ENCODE measurements at places on chromosomes 16 and 17.

- no peak for DNase-seq
Observed at GRCh38 chr16:61829631-61830030, 206.6 kb downstream of the CDH8 start.

- no peak for DNase-seq
Observed at GRCh38 chr17:57391076-57391825, 134.9 kb downstream of the MSI2 start.

- no peak for DNase-seq
Observed at GRCh38 chr17:81558941-81559806, 7.0 kb upstream of the FAAP100 start.

DNA sequence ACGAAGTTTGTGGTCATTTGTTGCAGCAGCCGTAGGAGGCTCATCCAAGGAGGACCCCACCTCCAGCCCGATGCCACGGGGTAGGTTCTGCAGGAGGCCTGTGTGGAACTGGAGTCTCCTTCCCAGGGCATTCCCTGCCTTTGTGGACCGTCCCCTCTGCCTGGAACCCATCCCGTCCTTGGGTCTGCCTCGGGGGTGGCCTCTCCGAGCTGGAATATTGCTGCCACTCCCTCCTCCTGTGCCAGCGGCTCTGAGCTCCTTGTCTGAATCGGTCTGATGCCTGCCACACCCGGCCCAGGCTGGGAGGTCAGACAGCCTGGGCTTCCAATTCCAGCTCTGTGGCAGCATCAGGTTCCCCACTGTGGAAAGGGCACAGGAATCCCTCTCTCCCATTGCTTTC is 18.8 kb downstream of the DOC2B start:
- DNase-seq: no peak

DNA sequence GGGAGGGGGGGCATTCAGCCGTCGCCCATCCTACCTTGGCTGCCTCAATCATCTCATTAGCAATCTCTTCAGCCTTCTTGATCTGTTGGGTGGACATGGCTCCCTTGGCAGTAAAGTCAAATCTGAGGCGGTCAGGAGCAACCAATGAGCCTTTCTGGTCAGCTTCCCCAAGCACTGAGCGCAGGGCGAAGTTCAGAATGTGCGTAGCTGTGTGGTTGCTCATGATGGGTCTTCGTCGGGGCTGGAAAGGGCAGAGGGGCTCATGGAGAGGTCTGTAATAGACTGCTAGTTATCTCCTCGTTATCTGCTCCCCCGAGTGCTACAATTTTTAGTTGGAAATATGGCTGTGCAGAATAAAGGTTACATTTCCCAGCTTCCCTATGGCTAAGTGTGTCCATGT is 7.2 kb upstream of the EXOSC6 start:
- no peak for DNase-seq

DNA sequence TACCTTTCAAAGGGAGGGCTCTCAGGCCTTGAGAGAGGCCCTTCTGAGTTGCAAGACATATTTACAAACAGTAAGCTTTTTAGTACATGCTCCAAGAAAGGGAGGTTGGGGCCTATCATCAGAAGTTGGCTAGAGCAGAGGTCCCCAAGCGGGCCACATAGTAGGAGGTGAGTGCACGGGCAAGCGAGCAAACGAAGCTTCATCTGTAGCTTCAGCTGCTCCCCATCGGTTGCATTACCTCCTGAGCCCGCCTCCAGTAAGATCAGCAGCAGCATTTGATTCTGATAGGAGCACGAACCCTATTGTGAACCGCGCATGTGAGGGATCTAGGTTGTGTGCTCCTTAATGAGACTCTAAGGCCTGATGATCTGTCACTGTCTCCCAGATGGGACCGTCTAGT is 26.2 kb downstream of the PRDM7 start:
- no peak for DNase-seq

DNA sequence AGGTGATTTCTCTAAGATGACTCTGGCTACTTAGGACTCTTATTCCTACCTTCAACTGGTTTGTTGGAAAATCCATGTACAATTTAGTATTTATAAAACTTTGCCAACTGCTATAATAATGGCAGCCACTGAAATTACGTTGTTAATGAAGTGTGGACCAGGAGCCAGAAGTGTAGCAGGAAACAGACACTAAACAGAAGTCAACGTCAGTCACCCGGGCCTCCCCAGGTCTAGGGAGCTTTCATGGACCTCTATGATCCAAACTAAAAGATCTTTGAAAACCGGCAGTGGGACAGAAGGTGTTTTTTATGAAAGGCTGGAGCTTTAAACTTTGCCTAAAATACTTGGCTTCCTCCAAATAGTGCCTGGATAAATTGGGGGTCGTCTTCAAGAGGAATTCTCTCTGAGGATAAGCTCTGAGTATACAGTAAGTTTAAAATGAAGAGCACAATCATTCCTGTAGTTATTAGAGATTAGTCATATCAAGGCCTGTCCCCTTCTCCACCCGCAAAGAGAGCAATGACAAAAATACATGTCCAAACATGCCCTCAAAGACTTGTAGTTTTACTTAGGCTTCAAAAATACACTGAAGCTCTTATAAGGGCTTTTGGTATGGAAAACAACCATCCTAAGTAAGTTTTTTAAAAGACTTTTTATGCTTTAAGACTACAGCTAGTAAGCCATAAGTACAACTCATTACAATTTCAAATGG is 34.6 kb downstream of the DCUN1D3 start:
- DNase-seq: no peak

DNA sequence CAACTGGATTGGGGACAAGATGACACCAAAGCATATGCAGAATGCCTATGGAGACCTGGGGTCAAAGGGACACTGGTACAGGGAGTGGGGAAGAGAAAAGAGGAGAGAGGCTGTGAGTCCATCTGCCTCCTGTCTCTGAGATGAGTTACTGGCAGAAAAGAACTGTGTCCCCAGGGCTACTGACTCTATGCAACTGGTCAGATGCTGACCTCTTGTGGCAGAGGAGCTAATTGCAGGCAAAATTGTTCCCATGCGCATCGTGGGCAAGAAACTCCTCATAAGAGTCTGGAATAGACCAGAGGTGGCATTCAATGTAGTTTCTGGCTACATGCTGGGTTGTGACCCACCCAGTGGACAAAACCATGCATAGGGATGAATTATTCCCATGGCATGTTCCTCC is 26.1 kb upstream of the MLKL start:
- no peak for DNase-seq

DNA sequence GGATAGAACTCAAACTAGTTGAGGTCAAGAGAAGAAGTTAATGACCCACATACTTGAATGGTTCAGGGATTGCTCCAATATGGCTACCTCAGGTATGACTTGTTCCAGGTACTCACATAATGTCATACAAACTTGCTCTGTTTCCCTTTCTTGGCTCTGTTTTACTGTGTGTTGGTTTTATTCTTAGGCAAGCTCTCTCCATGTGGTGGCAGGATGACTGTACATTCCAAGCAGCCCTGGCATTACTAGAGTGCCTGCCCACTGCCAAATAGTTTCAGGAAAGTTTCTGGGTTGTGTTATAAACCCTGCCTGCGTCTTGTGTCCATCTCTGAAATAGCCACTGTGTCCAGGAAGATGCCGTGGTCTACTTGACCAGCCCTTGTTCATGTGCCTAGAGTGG is 476.8 kb downstream of the SHISA9 start:
- no peak for DNase-seq

DNA sequence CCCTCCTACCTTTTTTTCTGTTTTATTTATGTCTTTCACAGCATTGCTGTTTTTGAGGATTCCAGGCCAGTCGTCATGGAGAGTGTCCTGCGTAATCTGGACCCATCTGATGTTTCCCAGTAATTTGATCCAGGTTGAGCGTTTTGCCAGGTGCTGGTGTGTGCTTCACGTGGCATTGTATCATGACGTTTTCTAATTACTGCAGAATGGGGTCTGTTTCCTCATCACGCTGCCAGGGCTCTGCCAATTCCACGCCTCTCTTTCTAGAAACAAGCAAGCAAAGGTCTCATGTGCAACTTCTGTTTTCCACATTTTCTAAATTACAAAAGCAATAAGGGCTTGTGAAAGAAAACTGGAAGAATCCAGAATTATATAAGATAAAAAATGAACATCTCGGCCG is 28.3 kb upstream of the BHLHA9 start:
- DNase-seq: no peak

DNA sequence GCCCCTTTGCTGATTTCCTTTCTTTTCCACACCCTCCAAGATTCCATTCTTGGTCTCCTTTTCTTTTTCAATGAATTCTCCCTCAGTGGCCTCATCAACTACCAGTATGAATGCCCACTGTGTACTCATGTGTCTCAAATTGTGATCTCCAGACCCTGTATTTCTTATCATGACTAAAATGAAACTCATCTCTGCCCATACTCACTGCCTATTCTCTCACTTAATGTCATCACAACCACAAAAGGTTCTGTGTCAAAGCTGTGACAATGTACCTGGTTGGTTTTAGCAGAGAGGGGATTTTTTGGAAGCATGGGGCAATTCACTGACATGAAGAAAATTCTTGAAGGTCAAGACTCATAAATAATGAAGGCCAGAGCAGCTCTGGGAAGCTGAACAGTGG is 11.5 kb upstream of the TBX4 start:
- DNase-seq: no peak

GRCh38 chr16:4610011-4611005 is 4.4 kb downstream of the UBALD1 start:
- DNase-seq: no peak

DNA sequence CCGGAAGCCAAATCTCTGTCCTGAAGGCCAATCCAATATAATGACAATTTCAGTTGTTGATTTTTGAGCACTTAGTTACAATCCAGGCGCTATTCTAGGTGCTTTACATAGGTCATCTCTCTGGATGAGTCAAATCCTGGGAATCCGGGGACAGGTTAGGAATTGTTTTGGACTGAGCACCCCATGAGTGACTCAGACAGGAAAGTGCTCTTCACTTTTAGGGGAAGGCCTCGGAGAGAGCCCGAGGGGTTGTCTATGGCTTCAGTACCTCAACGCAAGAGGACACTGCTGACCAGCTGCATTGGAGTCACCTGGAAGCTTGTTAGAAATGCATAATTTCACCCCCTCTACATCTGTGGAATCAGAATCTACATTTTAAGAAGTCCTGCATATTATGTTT is 108.8 kb downstream of the IRX5 start:
- no peak for DNase-seq

GRCh38 chr16:21638573-21638975 is 13.8 kb downstream of the IGSF6 start:
- DNase-seq: no peak

DNA sequence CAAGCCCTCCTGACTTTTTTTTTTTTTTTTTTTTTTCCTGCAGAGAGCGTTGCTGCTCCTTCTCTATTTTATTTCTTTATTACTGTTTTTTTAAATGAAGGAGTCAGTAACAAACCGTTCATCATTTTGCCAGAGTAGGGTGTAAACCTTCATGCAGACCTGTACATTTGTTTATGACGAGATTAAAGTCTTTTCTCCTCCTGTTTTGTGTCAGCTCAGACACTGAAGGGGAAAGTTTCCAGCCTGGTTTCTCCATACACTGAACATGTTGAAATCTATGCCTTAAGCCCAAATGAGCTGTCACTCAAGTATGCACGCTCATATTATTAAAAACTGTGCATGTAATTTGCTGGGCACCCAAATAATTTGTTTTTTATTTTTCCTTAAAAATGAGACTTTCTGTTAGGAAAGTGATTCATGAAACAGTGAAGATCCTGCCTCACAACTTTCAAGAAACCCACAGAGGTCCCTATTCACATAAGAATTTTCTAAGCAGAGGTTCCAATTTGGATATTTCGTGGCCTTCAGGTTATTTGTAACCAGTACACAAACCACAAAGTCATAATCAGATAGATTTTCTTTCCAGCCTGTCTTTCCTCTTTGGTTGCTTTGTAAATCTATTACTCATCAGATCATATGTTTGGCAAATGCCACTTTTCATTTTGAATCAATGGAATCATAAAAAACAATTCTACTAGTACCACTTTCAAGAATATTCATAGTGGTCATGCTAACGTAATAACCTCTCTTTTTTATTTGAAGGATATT is 700.3 kb downstream of the MAF start:
- no peak for DNase-seq

DNA sequence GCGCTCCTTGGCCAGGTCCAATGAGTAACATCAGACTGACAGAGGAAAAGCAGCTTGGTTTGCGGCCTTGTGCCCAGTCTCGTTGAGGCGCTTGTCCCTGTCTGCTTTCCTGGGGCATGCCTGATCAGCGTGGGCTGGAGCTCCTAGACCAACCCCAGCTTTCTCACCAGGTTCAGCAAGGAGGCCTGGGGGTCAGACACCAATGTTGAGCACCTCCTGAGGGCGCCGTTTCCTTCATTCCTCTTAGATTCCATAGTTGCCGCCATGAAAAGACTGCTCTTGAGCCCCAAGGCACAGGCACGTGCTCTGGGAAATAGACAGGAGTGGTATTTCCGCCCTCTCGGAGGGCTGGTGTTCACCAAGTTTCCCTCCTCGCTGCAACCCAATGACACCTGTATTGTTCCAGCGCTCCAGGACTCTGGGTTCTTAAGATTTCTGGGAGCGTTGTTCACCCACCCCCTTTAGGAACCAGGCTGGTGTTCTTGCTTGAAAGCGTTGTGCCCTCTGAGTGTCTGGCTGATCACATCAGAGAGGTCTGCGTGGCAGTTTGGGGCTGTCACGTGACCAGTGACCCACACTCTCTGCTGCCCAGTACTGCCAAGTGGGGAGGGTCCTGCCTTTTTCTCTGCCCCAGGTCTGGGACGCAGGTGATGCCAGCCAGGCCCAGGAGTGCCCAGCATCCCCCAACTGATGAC is 18.0 kb downstream of the KCTD2 start:
- DNase-seq: no peak

DNA sequence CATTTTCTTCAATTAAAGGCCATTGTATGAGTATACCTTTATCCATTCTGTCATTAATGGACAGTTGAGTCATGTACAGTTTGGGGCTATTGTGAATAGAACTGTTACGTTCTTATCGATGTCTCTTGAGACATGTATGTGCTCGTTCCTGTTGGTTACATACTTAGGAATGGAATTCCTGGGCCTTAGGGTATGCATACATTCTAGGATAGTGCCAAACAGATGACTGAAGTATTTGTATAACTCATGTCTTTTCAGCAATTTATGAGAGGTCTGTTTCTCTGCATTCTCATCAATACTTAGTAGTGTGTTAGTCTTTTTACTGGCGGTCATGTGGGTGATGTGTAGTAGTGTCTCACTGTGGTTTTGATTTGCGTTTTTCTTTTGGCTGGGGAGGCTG is 81.2 kb downstream of the USP22 start:
- DNase-seq: no peak

GRCh38 chr16:58027161-58027915 is 1.8 kb downstream of the MMP15 start:
- DNase-seq: no peak

DNA sequence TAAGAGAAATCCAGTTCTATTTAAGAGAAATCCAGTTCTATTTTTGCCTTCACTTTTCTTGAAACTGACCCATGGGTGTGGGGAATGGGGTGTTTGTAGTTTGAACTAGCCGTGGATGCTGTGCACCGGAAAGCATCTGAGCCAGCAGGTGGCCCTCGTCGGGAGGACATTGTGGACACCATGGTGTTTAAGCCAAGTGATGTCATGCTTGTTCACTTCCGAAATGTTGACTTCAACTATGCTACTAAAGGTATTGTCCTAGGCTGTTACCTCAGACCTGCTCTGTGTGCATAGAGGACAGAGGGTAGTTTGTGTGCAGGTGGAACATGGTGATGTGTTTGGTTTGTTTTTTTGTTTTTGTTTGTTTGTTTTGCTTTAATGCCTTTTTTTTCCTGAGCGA is 3.3 kb downstream of the ATXN2L start:
- DNase-seq: no peak
